Metanephros (tissue), 2 donors: ENCODE measurements at places on chromosomes 12 and 14. TPM values are rescaled to one million over a fixed set of nuclear protein-coding genes. Genes with fewer than 3 reads are reported as not detected.

Gene GPRC5D
- not detected for total RNA-seq

Gene NINJ2
- total RNA-seq: 3.6 TPM

Gene PEBP1
- 212 TPM for total RNA-seq

Gene KCNMB4
- total RNA-seq: 8.9 TPM

Gene ETFBKMT
- total RNA-seq: 4.7 TPM

Gene IL23A
- total RNA-seq: not detected

Gene DIO2
- 4.4 TPM for total RNA-seq

Gene KRT85
- not detected for total RNA-seq

Gene KERA
- total RNA-seq: 2.7 TPM

Gene DHRS4L2
- total RNA-seq: 23.4 TPM

Gene COCH
- 2.3 TPM for total RNA-seq

Gene SERPINA9
- not detected for total RNA-seq

Gene VEZT
- total RNA-seq: 77.1 TPM

Gene SLC10A1
- not detected for total RNA-seq

Gene FBLN5
- 153 TPM for total RNA-seq

Gene PGAM5
- total RNA-seq: 28.4 TPM

Gene SLC5A8
- total RNA-seq: 21.5 TPM

Gene ANKRD33
- total RNA-seq: 0.64 TPM
